Activated T-cell treated with anti-CD3 and anti-CD28 coated beads for 24 hours (primary cell): ENCODE measurements at places on chromosomes 6 and 20.

DNA sequence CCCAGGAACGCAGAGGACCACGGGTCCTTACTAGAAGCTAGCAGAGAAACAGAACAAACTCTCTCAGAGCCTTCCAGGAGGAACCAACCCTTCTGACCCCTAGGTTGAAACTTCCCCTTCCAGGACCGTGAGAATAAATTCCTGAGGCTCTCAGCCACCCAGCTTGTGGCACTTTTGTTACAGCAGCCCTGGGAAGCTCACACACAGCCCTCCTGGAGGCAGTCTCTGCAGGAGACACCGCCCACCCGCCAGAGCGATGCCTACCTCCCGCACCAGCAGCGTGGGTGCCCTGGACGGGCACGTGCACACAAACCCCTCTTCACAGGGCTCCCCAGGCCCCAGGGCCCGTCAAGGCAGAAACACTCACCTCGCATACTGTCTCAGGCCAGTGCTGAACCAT lies 4.2 kb downstream of the RNASET2 start:
- no peak for DNase-seq

- no peak for DNase-seq
Observed at GRCh38 chr6:41135062-41135832, 18.9 kb downstream of the TREML1 start.

DNA sequence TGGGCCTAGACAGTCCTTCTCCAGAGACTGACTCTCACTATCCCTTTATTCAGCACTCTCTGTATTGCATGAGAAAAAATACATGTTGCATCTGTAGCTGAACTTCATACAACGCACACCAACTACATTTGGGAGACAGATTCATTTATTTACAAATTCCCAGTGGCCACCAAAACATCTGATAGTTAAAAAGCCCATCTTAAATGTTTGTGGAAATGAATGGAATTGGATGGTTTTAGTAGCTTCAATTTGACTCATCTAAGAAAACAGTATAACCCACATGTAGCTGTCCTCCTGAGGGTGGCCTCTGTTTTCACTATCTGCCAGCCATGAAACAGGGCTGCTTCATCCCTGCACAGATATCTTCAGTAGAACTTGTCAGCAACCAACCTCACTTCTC lies 116.3 kb downstream of the PCSK2 start:
- no peak for DNase-seq

DNA sequence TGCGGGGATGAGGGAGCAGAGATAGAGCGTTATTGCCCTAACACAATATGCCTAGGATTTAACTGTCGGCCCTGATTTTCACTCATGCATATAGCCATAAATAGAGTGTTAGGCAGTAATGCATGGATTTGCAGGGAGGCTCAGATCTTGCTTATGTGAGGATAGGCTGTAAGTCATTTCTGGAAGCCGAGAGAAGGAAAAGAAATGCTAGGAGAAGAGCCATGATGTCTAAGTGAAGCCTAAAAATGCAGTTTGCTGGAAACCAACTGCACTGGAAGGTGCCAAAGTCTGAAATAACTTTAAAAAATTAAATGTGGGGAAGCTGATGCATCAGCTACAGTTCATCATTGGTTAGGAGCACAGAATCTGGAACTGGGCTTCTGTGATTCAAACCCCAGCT lies 54.3 kb downstream of the ADTRP start:
- no peak for DNase-seq

- no peak for DNase-seq
Observed at GRCh38 chr6:151451417-151451949, 443 bp downstream of the RMND1 start.

- DNase-seq: no peak
Observed at GRCh38 chr6:153957394-153957793, 81.6 kb upstream of the OPRM1 start.

DNA sequence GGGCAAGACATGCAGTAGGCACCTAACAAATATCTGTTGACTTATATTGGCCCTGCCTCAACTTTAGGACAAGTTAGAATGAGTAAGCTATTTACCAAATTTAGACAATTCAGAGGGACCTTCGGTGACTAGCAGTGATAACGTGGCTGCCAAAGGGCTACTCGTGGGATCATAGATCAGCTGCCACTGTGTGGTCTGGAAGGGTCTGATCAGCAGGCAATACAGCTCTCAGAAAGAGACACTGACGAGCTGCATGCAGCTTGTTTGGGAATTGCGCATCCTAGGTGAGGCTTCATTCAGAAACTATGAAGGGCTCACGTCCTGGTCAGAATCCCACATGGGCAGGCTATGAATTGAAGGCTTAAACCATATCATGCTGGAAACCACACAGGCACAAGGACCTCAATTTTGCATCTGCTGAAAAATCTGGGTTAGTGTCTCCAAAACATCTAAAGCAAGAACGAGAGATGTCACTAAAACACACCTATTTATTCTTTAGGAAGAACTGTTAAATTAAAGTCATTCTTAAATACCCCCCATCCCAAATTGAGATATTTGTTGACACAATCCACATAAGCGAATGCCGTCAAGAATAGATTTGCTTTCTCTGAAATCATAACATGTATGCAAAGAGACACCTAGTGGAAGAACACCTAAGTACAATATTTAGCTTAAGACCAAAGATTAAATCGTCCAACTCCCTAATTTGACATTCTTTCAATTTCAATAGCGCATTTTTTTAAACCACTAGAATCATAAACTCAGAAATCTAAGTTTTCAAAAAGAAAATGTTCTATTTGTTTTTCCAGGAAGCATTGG lies 79.6 kb downstream of the IPCEF1 start:
- DNase-seq: no peak

DNA sequence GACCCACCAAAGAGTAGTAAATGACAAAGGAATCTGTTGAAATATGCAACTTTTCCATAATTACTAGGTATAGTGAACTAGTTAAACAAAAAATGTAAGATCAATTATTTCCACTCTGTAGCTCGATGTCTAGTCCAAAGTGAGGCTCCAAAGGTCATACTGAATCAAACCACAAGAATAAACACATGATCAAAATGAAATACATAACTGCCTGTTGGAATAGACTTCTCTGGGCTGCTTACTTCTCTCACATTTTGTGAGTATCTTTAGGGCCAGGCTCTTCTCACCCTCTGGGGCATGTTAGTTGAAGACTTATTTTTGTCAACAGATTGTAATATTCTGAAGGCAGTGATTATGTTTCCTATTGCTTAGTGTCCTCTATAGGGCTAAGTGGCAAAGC lies 103.7 kb upstream of the TMEM170B start:
- DNase-seq: no peak

- no peak for DNase-seq
Observed at GRCh38 chr20:43515628-43516027, 8.1 kb downstream of the L3MBTL1 start.

DNA sequence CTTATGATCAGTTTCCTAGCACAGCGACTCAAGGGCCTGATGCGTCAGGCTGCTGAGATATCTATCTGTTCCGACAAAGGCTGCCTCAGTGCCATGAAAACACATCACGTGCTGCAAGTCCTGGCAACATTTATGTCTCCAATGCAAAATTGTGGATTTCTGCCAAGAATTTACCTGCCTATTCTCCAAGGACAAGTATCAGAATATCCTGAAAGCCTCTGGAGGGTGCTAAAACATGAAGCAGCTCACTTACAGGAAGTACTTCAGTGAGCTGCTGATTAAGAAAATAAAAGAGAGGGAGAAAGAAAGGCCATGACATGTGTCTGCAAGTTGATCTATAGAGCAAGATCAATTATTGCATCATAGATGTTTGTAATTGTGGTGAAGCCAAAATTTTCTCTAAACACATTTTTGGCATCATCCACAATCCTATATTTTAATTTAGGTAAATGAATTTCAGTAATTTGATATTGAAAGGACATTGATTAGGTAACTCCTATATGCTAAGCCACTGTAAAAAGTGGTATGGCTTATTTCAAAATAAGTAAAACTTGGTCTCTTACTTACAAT lies 25.8 kb upstream of the TPBG start:
- DNase-seq: no peak

DNA sequence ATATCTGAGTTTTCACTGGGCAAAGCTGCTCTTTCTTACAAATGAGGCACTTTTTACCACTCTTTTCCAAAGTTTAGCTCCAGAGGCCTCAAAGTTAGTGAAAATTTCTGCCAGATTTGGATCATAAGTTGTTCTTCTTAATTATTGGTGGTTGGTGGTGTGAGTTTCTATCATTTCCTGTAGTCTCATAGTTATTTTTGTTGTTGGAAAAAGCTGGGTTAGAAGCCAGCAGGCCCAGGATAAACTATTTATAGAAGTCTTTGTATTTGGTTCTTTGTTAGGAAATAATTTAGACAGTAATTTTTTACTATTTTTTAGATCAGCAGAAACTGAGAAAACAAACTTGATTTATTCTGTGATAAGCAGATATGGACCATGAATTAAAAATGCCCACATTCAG lies 10.6 kb downstream of the PFDN4 start:
- no peak for DNase-seq

- no peak for DNase-seq
Observed at GRCh38 chr6:24426729-24427446, 24.2 kb downstream of the MRS2 start.

- no peak for DNase-seq
Observed at GRCh38 chr6:110934381-110934898, 24.1 kb upstream of the GTF3C6 start.

DNA sequence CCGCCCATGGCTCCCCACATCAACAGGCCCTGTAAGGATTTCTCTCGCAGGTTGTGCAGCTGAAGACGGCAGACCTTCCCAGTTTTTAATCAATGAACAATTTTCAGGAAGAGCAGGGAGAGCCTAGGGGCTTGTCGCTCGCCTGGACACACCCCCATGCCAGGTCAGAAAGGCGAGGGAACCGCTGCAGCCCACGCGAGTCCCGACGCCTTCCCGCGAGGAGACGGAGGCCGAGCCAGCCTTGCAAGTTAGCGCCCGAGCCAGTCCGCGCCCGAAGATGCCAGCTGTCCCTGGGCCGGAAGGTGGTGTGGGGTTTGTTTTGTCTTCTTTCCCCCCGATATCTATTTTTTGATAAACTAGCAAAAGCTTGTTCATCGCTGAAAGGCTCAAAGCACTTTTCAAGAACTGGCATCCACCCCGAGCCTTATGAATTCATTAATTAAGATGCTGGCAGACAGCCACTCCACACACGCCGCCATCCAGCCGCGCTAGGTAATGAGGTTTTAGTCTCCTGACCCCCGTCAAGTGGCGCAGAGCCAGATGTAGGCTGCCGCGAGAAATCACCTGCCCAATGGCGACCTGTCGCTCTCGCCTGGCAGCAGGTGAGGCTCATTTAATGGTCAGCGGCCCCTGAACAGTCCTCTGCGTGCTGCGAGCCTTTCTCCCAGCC lies 6.6 kb downstream of the CCDC167 start:
- DNase-seq: no peak

DNA sequence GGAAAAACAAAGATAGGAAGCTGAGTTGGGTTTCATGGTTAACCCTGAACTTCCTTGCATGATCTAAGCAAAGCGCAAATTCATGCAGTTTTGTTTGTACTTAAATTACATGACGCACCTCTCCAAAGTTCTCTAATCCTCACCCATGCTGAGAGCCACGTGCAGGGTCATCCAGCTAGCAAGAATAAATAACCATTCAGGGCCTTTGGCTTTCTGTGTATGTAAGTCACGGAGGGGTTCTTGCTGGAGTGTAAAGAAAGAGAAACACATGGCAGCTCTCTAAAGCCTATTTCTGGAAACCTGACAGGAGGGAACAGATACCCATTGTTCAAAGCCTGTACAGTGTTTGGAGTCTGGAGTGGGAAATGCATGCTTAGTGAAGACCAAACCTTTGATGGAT lies 171.7 kb upstream of the CCN2 start:
- no peak for DNase-seq

GRCh38 chr20:3350422-3350821 lies 57.0 kb downstream of the DNAAF9 start:
- DNase-seq: no peak

GRCh38 chr6:158783167-158783450 lies 36.1 kb downstream of the EZR start:
- DNase-seq: no peak

DNA sequence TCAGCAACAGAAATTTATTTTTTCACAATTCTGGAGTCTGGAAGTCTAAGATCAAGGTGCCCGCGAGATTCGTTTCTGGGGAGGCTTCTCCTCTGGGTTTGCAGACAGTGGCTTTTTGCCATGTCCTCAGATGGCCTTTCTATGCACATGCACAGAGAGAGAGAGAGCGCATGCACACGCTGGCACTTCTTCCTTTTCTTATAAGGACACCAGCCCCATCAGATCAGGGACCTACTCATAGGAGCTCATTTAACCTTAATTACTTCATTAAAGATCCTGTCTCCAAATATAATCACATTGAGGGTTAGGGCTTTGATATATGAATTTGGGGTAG lies 260.7 kb upstream of the PLCB4 start:
- DNase-seq: no peak

- no peak for DNase-seq
Observed at GRCh38 chr20:40361916-40362315, 327.1 kb downstream of the MAFB start.

GRCh38 chr6:167293590-167294091 lies 2.5 kb downstream of the UNC93A start:
- no peak for DNase-seq

GRCh38 chr20:57476084-57476526 lies 48.8 kb downstream of the CTCFL start:
- no peak for DNase-seq

DNA sequence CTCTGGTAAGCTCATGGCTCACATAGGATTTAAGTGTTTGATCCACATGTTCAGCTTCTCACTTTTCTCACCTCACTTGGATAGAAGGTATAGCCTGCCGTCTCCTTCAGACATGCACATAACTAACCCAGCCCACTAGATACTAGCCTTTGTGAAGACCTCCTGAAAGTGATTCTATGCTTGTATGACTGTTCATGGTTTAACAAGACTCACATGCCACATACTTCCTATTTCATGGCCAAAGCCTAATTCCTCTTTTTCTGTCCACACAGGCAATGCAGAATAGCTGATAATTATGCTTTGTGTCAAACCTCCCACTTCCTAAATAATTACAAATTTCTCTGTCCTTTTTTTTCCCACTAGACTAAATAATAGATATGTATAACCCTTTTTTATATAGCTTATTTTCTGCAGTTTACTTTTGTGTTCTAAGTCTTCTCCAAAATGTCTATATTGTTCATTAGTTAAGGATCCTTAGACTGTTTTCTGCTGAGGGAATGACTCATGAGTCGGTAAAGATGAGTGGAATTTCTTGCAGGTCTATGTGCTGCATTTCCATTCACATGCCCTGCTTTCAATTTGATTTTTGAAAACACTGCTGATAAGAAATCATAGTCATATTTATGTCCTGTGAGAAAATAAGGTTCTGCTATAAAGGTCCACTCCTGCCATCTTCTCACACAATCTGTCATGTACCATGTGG lies 43.0 kb downstream of the HDDC2 start:
- no peak for DNase-seq

- DNase-seq: no peak
Observed at GRCh38 chr6:41093729-41094128, 21.0 kb downstream of the NFYA start.

DNA sequence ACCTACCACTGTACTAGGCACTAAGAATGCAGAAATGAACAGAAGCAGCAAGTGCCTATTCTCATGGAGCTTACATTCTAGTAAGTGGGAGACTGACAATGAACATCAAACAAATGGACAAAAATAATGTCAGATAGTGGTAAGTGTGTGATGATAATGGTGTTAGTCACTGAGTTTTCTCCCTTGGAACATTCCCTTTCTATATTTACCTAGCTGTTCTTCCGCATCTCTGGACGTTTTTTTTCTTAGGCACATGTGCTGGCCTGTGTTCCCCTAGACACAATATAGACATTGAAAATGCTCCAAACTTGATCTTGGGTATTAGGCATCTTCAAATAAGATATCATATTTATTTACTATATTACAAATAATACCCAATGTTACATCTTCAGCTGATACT lies 218.1 kb upstream of the GJE1 start:
- no peak for DNase-seq

- no peak for DNase-seq
Observed at GRCh38 chr20:25317351-25318075, 69.6 kb downstream of the PYGB start.
